ENCODE measurements at places on chromosomes 16 and 17. TPM values are rescaled to one million over a fixed set of nuclear protein-coding genes. Genes with fewer than 3 reads are reported as not detected.

The KLHL11 gene
- total RNA-seq: 15.8 TPM

The PTX4 gene
- 0.18 TPM for total RNA-seq

The NPTX1 gene
- total RNA-seq: 35.0 TPM

The DPEP3 gene
- total RNA-seq: not detected

The CEP131 gene
- total RNA-seq: 14.6 TPM
